ENCODE measurements at places on chromosomes 5 and 9. TPM values are rescaled to one million over a fixed set of nuclear protein-coding genes. Genes with fewer than 3 reads are reported as not detected.

GRCh38 chr5:62603934-62604333 lies 25.3 kb downstream of the LRRC70 start:
- no peak for DNase-seq

- no peak for DNase-seq
Measured at GRCh38 chr5:12175914-12176585, 271.8 kb upstream of the CTNND2 start.

- DNase-seq: no peak
Measured at GRCh38 chr9:75648034-75648433, 242.4 kb upstream of the PCSK5 start.

DNA sequence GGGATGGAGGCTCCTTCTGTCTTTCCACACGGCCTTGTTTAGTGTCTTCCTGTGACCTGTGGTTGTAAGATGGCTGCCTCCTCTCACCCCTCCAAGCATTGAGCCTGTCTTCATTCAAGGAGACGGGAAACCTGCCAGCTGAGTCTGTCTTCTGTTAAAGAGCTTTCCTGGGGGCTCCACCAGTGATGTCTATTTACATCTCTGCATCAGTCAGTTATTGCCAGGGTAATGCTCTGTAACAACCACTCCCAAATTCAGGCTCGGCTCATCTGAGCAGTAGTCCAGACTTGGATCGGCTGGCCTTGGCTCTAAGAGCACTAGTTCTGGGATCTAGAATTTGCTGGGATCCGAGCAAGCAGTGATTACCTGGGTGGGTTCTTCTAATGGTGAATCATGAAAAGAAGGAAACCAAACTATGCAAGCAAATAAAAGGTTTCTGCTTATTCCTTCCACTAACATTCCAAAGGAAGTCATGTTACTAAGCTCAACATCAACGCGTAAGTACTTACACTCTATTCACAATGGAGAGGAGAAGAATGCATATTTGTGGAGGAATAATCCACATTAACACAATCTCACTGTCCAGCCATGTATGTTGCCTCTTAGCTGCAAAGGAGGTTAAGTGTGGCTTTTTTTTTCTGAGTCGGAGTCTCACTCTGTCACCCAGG lies 61.7 kb downstream of the GALNT12 start:
- no peak for DNase-seq

- no peak for DNase-seq
Measured at GRCh38 chr5:126778675-126779403, 1.9 kb downstream of the LMNB1 start.

- DNase-seq: no peak
Measured at GRCh38 chr5:55896663-55897062, 45.5 kb downstream of the IL31RA start.

DNA sequence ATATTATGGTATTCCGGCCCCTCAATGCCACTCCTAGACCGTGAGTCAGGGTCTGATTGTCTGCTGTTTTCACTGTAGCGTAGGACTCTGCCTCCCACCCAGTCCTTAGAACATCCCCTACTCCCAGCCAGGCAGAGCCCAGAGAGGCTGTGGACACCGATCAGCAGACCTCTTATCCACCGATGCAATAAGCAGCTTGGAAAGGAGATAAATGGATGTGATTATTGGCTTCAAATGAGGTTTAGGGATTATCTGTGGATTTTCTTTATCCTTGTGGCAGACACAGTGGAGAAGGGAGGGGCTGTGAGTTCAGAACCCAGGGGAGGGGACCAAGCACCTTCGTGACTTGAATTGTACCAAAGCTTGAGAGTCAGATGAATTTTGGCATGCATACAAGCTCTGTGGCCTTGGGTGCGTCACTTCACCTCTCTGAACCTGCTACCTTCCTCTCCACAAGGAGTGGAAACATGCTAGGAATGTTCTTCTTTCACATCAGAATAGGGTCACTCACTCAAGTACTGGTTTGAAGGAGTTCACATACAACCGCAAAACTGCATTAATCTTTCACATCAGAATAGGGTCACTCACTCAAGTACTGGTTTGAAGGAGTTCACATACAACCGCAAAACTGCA lies 83.1 kb upstream of the CPLX2 start:
- DNase-seq: no peak

GRCh38 chr5:93789173-93790067 lies 48.0 kb upstream of the POU5F2 start:
- peak; percentile 70 for DNase-seq

- no peak for DNase-seq
Measured at GRCh38 chr5:179243333-179243732, 101.9 kb downstream of the ADAMTS2 start.

DNA sequence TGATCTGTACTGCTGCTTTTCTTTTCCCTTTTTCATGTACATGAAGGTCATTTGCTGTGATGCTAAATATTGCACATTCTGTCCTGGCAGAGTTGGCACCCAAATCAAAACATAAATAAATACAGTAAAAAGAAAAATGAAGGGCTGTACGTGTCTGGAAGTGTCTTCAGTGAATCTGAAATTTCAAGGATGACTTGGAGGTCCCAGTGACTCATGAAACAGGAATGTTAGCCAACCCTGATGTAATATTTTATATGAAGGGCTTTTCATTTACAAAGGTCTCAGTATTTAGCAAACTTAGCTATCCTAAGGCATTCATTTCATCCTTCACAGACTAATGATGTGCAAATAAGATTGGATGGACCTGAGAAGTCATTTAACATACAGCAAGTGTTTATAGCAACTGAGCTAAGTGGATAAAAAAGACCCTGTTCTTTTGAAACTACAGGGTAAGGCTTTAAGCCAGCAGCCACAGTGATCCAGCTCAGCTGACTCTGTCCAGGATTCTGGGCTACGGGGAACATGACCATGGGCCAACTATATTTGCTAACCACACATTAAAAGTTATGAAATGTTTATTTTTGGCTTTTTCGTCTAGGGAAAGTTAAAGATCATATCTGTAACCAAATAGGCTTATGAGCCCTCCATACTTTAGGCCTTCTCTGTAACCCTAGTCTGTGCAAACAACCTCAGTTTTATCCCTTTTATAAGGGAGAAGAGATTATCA lies 104.0 kb upstream of the DMRTA1 start:
- peak; percentile 42 for DNase-seq

The HCN1 gene
- not detected for total RNA-seq

Measured in mammary epithelial cell (primary cell).